ENCODE measurements at places on chromosomes 7 and 10.

DNA sequence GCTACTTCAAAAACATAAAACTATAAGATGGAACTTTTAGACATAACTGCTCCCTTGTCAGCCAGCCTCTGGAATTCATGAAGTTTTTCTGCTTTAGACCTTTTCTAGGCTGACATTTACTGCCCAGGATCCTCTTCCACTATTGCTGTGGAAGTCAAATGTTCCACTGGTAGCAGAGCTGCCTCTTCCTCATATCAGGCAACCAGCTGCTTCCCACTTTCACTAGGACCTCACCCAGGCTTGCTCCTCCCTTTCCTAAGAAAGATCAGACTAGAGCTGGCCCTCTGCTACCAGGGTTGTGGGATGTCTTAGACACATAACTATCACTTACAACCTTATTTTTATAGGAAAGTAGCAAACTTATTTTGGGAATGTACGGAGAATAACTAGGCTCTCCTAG, 121.5 kb downstream of the CTTNBP2 start:
- no peak for DNase-seq

GRCh38 chr7:130140551-130141160, 64.5 kb downstream of the TMEM209 start:
- no peak for DNase-seq

DNA sequence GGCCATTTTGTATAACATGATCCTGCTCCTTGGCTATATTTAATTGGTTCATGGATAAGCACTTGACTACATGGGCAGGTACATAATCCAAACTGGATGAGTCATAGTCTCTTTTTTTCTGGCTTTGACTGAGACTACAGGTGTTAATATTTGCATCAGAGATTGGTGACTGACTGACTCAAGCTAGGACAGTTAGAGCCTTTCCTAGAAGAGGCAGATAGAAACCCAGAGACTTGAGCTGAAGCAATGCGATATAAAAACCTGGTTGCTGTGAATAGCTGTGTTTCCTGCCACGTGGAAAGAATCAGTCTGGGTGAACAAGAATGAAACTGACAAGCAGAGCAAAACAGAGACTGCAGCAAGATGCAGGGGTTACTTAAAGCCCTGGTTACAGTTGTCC, 81.0 kb downstream of the SAMD9 start:
- DNase-seq: no peak

DNA sequence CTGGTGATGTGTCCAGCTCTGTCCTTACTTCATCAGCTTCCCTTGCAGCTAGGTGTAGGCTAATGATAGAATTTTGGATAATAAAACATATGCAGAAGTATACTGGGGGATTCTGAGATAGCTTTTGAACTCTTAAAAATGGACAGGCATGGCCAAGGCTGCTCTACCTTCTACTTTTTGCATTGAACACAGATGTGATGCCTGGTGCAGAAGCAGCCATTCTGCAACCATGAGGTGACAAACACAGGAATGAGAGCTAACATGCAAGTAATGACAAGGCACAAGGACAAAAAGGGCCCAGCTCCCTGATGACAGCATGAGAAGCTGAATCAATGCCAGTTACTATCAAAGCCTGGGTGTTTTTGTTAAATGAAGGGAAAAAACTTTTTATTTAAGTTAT, 686.5 kb upstream of the AUTS2 start:
- DNase-seq: no peak

GRCh38 chr10:75972491-75973276, 541.3 kb downstream of the LRMDA start:
- DNase-seq: no peak

- no peak for DNase-seq
Measured at GRCh38 chr10:110903280-110904278, 15.4 kb downstream of the BBIP1 start.

DNA sequence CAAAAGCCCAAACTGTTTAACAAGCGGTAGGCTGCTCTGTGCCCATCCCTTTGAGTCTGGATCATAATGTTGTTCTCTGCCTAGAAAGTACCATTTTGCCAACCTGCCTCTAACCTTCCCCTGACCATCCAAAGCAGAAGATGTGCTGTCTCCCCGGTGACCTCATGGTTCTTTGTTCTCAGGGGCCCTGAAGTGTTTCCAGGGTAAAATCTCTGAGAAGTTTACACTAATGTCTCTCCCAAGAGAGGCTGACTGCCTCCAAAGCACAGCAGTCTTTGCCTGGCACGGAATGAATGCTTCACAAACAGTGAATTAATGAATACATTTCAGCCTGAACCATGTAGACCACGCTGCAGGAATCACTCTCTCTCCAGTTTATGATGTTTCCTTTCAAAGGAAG, 523.8 kb upstream of the CELF2 start:
- no peak for DNase-seq

GRCh38 chr10:13882119-13882711, 295.4 kb downstream of the PRPF18 start:
- DNase-seq: peak; percentile 27

DNA sequence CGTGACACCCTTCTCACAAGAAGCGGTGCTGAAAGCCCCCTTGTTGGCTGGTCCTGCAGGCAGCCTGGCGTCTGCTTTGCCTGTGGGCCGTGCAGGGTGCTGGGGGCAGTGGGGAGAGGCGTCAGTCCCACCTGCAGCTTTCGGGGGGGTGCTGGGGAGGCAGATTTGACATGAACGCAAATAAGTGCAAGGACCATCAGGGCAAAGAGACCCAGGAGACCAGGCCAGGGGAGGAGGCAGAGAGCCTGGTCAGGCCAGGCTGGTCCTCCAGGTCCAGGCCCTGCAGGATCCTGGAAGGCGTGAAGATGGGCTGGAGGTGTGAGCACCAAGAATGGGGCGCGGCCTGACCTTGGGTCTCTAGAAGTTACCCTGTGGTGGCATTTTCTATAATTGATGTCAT, 81.6 kb downstream of the MGMT start:
- DNase-seq: no peak

DNA sequence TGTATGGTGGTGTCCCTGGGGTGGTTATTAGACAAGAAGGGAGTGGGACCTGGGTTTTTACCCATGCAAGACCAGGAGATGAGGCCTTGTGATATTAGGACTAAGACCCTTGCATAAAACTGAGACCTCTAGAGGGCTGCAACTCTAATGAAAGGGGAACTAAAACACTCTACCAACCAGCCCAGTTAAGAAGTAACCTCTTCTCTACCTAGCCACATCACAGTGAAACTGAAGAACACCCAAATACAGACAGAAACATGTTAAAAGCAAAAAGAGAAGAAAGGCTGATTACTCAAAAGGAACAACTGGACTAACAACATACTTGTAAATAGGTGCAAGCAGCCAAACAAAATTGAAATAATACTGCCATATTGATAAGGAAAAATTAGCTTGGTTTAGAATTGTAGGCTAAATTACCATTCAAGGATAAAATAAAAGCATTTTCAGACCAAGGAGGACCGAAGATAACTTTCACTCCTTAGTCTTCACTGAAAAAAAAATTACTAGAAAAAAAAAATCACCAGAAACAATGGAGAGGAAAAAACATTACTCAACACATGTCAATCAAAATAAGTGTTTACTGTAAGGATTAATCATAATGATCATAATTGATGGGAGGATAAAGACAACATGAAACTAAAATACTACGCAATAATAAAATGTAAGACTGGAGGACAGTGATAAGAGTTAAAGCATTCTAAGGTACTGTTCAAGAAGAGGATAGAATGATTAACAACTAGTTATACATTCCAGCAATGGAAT, 27.6 kb downstream of the ERLIN1 start:
- DNase-seq: no peak

DNA sequence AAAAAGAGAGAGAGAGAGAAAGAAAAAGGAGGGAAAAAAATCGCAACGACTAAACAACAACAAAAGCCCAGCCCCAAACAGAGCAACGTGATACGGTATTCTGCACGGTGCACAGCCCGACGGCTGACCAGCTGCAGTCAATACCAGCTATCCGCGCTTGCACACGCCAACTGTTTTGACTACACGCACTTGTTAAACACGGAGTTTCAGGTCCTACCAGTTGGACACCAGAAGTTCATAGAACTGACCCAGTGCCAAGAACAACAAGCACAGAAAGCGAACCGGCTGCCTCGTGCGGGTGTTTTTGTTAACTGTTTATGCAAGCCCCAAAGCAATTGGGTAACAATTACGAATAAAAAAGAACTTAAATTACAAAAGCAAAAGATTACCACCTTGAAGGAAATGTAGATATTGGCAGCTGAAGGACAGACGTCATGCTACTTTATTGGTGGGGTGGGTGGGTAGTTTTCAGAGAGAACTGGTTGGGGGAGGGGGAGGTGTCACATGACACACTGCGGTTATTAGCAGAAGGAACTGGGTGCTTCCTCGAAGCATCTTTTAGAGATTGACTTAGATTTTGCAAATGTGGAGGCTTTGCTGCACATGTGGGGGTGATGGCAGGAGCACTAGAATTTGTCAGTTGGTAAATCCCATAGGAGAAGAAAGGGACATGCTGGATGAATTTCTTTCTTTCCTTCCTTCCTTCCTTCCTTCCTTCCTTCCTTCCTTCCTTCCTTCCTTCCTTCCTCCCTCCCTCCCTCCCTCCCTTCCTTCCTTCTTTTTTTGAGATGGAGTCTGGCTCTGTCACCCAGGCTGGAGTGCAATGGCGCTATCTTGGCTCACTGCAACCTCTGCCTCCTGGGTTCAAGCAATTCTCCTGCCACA, 110.6 kb upstream of the EFCAB10 start:
- no peak for DNase-seq

DNA sequence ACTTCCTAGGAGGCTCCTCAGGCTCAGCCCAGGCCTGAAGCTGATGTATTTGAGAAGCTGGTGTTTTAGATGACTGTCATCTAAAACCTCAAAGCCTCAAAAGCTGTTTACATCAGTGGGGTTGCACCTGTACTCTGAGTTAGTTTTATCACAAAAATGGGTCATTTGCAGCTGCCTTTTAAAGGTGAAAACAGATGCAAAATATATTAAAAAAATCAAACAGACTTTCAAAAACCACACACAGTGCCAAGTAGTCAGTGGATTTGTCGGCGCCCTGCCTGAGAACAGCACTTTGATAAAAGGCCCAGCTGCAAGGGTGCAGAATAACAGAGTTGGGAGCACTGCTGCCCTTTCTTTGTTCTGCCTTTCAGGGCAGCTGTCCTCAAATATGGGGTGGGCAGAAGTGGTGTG, 103.0 kb downstream of the VOPP1 start:
- DNase-seq: no peak

DNA sequence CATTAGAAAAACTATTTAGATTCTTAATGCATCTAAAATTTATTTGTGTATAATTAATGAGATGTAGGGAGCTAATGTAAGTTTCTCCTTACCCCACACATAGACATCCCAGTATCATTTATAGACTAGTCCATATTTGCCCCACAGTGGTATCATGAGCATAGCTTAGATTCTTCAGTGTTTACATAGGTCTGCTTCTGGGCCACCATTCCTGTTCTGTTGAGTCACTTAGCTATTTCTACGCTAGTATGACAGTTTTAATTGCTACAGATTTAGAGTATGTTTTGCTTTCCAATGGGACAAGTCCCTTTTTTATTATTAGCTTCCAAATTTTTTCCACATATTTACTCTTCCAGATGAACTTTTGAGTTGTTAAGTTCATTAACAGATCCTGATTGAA, 69.4 kb downstream of the MCMBP start:
- DNase-seq: no peak

DNA sequence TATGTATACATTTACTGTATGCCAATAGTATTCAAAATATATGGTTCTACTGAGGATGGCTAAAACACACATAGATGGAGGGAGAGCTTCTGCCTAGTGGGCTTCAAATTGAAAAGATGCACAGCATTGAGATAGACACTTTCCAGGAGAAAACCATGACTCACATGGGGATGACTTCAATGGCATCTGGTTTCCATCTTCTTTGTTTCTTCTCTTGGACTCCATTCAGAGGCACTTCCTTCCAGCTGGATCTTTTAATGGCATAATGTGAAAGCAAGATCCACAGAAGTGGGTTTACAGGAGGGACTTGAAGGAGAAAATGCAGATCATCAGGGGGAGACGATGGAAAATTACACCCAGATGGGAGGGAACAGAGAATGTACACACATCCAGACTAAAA, 84.9 kb downstream of the ZNF365 start:
- no peak for DNase-seq

DNA sequence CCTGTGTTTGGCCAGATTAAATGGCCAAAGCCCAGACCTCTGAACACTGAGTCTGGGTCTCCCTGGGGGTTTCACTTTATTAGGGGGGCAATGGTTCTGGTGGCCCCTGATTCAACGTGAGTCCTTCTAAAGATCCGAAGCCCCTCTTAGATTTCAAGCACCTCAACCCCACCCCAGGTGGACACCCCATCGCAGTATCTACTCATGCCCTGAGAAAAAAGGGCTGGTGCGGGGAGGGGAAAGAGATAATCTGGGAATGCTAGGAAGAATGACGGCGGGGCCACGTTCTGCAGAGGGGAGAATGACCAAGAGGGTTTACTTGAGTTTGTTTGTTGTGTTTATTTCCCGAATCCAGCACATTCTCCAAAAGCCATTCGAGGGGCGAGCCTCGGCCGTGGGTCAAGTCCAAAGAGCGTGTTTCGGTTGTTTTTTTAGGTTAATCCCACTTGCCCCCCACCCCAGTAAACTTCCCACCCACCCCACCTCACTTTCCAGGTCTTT, 832 bp downstream of the PDLIM1 start:
- no peak for DNase-seq

DNA sequence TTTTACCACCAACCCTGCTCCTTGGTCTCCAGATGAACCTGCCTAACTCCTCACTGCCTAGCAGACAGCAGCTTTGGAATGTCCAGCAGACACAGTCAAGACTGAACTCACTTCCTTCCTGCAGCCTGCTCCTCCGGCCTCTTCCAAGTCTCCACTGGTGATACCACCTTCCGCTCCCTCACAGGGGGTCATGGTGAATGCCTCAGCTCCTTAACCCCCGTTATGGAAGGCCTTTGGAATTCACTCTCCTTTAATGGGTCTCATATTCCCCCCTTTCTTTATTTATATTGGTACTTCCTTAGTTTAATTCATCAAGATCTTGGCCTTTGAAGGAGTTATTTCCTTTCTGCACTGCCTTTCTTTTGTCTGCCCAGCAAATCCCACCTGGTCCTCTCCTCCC, 44.9 kb upstream of the ZNF32 start:
- no peak for DNase-seq

- DNase-seq: no peak
Measured at GRCh38 chr7:137992550-137993394, 9.1 kb downstream of the CREB3L2 start.

DNA sequence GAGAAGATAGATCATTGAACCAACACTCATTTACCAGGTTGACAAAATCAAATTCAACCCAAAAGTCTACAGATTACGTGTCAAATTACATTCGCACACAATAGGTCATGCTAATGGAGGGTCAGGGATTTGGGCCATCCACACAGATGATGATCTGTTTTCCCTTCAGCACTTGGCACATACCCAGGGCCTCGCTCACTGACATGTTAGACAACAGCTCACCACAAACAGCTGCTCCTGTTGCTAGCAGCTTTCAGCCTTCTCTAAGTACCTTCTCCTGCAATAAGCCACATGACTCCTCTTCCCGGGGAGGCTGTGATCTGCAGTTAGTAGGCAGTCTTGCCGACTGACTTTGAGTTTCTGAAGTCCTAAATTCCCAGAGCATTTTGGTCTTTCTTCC, 18.4 kb downstream of the NKX2-3 start:
- no peak for DNase-seq

GRCh38 chr7:152392254-152392653, 43.5 kb downstream of the KMT2C start:
- no peak for DNase-seq

All from G401 (cell line).